Lower lobe of right lung (tissue), 2 donors: ENCODE measurements at places on chromosomes 7 and 10. TPM values are rescaled to one million over a fixed set of nuclear protein-coding genes. Genes with fewer than 3 reads are reported as not detected.
A peak's percentile ranks its signal among the peaks of the same experiment; 100 is the strongest.

Gene MDFIC
- total RNA-seq, result 46.3 TPM

GRCh38 chr10:125151553-125152449 lies 8.6 kb downstream of the CTBP2 start:
- peak; percentile 81 for DNase-seq
- peak overlapping the region; percentile 46 for H3K4me3 ChIP-seq
- H3K27ac ChIP-seq, result peak overlapping the region; percentile 61
- peaks cover 94% of the 10 kb centered on the region for H3K4me1 ChIP-seq
- H3K27me3 ChIP-seq, result no peaks in the 10 kb centered on the region
- no peaks in the 10 kb centered on the region for H3K36me3 ChIP-seq

DNA sequence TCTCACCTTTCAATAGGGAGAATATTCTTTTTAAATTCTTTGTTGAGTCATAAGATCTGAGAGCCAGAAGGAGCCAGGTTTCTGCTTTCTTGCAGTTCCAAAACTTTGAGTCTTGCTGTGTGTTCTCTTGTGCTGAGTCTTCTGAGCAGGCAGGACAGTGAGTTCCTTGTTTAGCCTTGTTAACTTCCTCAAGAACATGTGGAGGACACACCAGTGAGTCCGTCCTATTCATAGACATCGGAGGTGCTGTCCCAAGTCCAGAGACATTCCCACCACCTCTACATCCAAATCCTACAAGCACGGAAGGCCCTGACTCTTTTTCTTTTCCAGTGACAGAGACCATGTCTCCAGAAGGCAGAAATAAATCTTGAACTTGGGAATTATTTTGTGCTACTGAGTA lies 135.2 kb upstream of the AGK start:
- DNase-seq, result no peak
- H3K27me3 ChIP-seq, result no peaks in the 10 kb centered on the region
- no peaks in the 10 kb centered on the region for H3K4me1 ChIP-seq
- no peaks in the 10 kb centered on the region for H3K36me3 ChIP-seq
- H3K27ac ChIP-seq, result no peak overlapping the region
- H3K4me3 ChIP-seq, result no peak overlapping the region

- no peaks in the 10 kb centered on the region for H3K4me1 ChIP-seq
- DNase-seq, result no peak
- no peak overlapping the region for H3K27ac ChIP-seq
- H3K27me3 ChIP-seq, result no peaks in the 10 kb centered on the region
Observed at GRCh38 chr7:123916240-123916724, 8.8 kb upstream of the SPAM1 start.

GRCh38 chr7:47712416-47712815 lies 130.5 kb upstream of the TNS3 start:
- H3K27ac ChIP-seq, result no peak overlapping the region
- H3K27me3 ChIP-seq, result no peaks in the 10 kb centered on the region
- DNase-seq, result no peak

GRCh38 chr7:110420788-110421187 lies 670.1 kb upstream of the LRRN3 start:
- DNase-seq, result no peak
- H3K4me3 ChIP-seq, result no peak overlapping the region
- no peaks in the 10 kb centered on the region for H3K36me3 ChIP-seq

DNA sequence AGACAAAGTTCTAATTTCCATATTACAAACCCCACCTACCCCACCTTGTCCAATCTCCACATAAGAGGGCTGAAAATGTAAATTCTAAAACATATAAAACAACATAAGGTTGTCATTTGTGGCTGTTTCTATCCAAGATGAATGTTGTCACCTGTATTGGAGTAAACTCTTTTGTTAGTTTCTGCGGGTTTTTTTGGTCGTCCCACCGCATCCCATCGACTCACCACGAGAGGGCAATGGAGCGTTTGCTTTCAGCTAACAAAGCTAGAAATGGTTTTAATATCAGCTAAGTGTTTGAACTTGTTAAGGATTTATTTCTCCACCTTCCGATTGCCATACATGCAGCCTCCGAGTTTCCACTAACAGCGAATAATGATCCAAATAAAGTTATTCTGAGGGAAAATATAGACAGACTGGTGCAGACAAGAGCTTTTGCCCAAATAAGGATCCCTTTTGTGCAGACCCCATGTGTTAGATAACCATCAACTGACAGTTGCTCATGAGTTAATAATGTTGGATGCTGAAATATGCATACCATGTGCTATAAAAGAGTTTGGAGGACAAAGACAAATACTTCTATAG lies 137.2 kb downstream of the ARID5B start:
- peak; percentile 77 for DNase-seq
- H3K27ac ChIP-seq, result peak overlapping the region; percentile 73
- peaks cover 31% of the 10 kb centered on the region for H3K4me1 ChIP-seq
- H3K27me3 ChIP-seq, result no peaks in the 10 kb centered on the region

- H3K27ac ChIP-seq, result no peak overlapping the region
- no peaks in the 10 kb centered on the region for H3K4me1 ChIP-seq
- no peak for DNase-seq
- H3K4me3 ChIP-seq, result no peak overlapping the region
- H3K27me3 ChIP-seq, result peaks cover 4% of the 10 kb centered on the region
- no peaks in the 10 kb centered on the region for H3K36me3 ChIP-seq
Observed at GRCh38 chr10:116263870-116264655, 8.9 kb downstream of the GFRA1 start.

DNA sequence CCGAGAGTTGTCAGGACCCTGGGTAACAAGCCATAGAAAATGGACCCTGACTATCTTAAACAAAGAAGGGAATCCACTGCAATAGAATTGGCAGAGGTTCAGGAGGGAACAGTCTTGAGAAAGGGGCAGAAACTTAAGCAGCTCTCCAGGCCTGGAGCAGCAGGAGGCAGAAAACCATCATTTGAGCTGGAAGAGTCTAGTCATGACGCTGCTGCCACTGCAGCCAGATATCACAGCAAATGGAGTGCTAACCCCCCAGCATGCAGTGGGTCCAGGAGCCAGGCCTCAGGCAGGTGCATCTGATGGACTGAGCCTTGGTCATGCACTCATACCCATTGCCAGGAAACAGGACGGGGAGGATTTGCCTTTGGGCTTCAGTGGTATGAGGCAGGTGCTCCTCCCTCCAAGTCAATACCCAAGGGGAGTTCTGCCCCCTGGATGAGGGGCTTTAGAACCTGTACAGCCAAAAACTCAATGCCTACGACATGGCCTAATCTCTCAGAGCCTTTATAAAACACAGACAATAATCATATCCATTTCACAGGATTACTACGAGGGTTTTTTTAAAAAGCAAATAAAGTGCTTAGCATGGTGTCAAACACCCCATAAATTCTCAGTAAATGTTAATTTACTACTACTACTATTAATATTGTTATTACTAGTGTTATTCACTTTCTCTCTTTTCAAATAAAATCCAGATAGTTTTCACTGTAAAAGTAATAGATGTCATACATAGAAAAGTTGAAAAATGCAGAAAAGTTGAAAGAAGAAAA lies 30.7 kb downstream of the DUSP5 start:
- DNase-seq, result no peak
- no peak overlapping the region for H3K27ac ChIP-seq
- H3K4me3 ChIP-seq, result no peak overlapping the region
- H3K27me3 ChIP-seq, result no peaks in the 10 kb centered on the region
- H3K36me3 ChIP-seq, result no peaks in the 10 kb centered on the region
- H3K4me1 ChIP-seq, result peaks cover 17% of the 10 kb centered on the region
